ENCODE measurements at places on chromosomes 2 and 18. TPM values are rescaled to one million over a fixed set of nuclear protein-coding genes. Genes with fewer than 3 reads are reported as not detected.

The ARHGAP28 gene
- total RNA-seq: 3.8 TPM

The GPR39 gene
- 9.0 TPM for total RNA-seq

The CAPN14 gene
- total RNA-seq: under 0.01 TPM

The ZCCHC2 gene
- 3.6 TPM for total RNA-seq

The FRZB gene
- total RNA-seq: 0.28 TPM

The RAPH1 gene
- 13.1 TPM for total RNA-seq

The PELI1 gene
- total RNA-seq: 2.5 TPM

The RAB17 gene
- total RNA-seq: not detected

The NXPH2 gene
- not detected for total RNA-seq

The TMEM247 gene
- total RNA-seq: not detected

The FHOD3 gene
- total RNA-seq: 16.0 TPM

The RRM2 gene
- total RNA-seq: 53.6 TPM

The CTNNA2 gene
- total RNA-seq: not detected

The CPO gene
- total RNA-seq: not detected

The PLCD4 gene
- total RNA-seq: 2.0 TPM

The SLC30A3 gene
- under 0.01 TPM for total RNA-seq

The ERFE gene
- 0.56 TPM for total RNA-seq

The BARD1 gene
- total RNA-seq: 30.6 TPM

The LCT gene
- total RNA-seq: under 0.01 TPM

The ALK gene
- total RNA-seq: not detected

The SH3RF3 gene
- 3.4 TPM for total RNA-seq

The CCBE1 gene
- 93.9 TPM for total RNA-seq

The LINC00305 gene
- not detected for total RNA-seq

The DNER gene
- total RNA-seq: under 0.01 TPM

The CTAGE1 gene
- total RNA-seq: under 0.01 TPM

The CDH20 gene
- not detected for total RNA-seq

The IL36G gene
- total RNA-seq: not detected

The L3MBTL4 gene
- under 0.01 TPM for total RNA-seq

The RIT2 gene
- not detected for total RNA-seq

The PID1 gene
- total RNA-seq: 0.83 TPM

The TUBA3E gene
- not detected for total RNA-seq

The VPS4B gene
- total RNA-seq: 31.5 TPM
